ENCODE measurements at places on chromosomes 11 and 22.

DNA sequence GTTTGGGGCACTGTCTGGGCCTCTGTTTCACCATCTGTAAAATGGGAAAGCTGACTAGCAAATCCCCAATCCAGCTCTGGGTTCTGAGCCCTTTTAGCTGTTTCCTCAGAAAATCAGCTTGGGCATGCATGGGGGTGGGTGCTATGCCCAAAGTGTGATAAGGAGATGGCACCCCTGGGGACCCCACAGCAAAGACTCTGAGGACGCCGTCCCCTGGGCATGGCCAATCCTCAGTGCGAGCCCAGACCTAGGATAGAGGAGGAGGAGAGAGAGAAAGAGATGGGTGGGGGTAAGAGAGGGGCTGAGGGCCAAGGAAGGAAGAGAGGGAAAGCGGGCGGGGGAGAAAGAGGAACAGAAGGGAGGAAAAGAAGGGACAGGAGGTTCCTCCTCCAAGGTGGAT, 31.8 kb downstream of the TPBGL start:
- no peak for DNase-seq

GRCh38 chr22:37336579-37336978, 54.3 kb downstream of the CYTH4 start:
- DNase-seq: no peak

- no peak for DNase-seq
Observed at GRCh38 chr22:44225812-44226211, 45.1 kb downstream of the PARVG start.

- DNase-seq: no peak
Observed at GRCh38 chr11:35064114-35064800, 74.7 kb upstream of the CD44 start.

- DNase-seq: peak; percentile 96
Observed at GRCh38 chr22:30485362-30485988, 13.7 kb upstream of the SEC14L3 start.

- no peak for DNase-seq
Observed at GRCh38 chr11:36976741-36977140, 378.7 kb upstream of the RAG2 start.

DNA sequence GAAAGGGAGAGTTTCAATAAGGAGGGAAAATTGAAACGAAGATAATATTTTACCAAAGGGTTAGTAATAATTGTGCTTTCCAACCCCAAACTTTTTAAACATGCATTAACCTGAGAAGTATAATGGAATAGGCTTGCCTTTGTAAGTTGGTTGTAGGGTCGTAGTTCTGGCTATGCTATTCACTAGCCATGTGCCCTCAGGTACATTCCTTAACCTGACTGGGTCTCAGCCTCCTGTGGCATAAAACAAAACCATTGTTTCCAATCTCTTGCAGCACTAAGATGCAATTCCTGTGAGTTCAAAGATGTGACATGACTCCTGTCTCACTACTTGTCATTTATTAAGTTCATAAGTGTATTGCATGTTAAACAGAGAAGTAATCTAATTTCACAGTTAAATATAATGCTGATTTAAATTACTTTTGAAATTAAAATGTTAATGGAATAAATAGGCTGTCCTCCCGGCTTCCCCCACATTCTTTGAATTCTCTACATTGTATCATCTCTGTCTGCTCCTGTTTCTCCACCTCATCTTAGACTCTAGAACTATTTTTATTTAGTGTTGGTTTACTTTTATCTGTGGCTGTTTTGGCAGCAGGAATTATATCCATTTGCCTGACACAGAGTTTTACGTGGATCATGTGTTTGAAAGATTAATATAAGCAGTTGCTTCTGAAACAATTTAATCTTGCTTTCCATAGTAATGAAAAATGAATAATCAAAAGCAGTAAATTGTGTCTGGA, 216.3 kb downstream of the FAT3 start:
- no peak for DNase-seq

DNA sequence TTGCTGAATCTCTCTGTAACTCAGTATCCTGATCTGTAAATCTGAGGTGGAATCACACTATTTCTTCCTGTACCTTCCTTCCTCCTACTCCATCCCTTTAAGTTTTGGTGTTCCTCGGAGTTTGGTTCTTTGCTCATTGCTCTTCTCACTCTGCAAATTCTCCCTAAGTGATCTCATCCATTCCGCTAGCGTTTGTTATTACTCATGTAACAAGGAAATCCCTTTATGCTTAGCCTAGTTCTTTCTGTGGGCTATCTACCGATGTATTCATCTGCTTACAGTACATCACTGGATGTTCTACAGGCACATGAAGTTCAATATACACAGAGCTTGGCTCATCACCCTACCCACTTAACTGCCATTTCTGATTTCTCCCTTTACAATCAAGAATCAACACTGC, 1.6 kb upstream of the CEP295 start:
- DNase-seq: no peak

GRCh38 chr22:25627271-25627852, 62.9 kb downstream of the GRK3 start:
- DNase-seq: no peak

- no peak for DNase-seq
Observed at GRCh38 chr11:33018840-33019239, 3.2 kb downstream of the DEPDC7 start.

DNA sequence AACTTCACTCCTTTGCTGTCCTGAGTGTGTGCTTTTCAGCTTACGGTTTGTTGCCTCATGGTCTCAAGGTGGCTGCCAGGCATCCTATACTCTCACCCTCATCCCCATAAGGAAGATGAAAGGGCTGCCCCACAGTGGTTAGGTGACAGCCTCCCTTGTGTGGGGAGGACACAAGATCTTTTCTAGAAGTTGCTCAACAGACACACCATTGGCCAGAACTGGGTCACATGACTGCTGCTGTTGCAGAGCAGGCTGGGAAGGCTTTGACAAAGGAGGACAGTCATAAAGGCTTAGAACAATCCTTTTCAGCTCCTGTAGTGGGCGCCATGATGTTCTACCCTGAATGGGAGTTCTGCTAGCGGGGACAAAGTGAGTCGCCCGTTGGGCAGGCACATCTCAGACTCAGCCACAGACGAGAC, 69.7 kb upstream of the RASD2 start:
- DNase-seq: no peak

- DNase-seq: no peak
Observed at GRCh38 chr11:2992997-2993325, 832 bp upstream of the NAP1L4 start.

DNA sequence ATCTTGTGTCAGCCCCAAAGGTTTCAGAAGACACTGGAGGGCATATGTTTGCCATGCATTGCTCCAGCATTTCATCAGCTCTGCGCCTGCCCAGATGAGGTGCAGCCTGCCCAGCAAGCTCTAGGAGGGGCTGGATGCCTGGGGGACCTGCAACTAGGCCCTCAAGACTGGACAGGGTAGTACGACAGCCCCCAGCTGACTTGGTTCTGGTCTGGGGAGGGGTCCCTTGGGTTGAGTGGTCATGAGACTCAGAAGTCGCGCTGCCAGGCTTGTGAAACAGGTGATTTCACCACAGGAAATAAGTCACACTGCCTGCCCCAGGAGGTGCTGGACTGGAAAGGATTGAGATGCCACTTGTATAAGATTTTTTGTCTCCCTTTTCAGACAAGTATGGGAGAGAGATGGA, 23.4 kb downstream of the TPBGL start:
- no peak for DNase-seq

DNA sequence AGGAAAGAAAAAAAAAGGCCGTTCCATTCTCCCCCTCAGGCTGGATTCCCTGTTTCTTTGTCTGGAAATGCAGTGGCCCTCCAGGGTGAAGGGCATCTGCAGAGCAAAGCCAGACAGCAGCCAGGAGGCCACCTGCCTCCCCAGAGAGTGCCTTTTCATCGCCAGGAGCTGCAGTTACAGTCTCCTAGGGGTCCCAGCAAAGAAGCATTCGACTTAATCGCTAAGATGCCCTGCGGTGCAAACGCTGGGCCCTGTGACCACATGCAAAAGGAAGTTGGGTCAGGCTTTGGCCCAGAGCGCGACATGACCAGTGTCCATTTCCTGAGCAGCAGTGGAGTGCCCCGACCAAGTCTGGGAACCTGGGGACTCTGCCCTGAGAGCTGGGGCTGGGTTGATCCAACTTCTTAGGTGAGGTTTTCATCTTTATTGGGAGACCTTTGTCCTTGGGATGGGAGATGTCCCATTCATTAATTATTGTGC, 304.6 kb downstream of the OPCML start:
- DNase-seq: no peak

DNA sequence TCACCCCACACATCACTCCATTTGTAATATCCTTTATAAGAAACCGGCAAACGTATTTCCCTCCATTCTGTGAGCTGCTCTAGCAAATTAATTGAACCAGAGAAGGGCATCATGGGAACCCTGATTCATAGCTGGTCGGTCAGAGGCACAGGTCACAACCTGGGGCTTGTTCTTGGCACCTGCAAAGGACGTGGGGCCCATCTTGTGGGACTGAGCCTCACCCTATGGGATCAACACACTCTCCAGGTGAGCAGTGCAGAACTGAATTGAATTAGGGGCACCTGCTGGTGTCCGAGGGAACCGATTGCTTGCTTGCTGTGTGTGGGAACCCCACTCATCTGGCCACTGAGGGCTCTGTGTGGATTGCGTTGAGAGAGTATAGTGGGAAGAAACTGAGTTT, 145.3 kb downstream of the CTTN start:
- DNase-seq: no peak

- peak; percentile 15 for DNase-seq
Observed at GRCh38 chr11:60251485-60252212, 8.7 kb upstream of the MS4A4E start.

DNA sequence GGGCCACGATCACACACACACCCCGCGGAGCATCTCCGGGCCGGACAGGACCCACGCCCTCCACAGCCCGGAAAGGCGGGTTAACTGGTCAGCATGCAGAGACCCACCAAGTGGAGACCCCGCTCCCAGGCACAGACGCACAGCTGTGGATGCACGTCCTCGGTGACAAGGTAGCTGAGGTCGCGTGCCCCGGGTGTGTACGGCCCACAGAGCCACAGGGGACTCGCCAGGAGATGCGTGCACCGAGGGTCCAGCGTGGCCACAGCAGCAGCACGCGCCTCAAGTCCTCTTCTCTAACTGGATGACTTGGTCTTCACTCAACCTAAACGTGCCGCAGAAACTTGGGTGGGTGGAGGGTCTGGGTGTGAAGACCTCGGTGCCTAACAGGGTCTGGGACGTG, 5.5 kb downstream of the H19 start:
- no peak for DNase-seq

GRCh38 chr22:29727131-29727523, 7.3 kb downstream of the CABP7 start:
- DNase-seq: peak; percentile 79

DNA sequence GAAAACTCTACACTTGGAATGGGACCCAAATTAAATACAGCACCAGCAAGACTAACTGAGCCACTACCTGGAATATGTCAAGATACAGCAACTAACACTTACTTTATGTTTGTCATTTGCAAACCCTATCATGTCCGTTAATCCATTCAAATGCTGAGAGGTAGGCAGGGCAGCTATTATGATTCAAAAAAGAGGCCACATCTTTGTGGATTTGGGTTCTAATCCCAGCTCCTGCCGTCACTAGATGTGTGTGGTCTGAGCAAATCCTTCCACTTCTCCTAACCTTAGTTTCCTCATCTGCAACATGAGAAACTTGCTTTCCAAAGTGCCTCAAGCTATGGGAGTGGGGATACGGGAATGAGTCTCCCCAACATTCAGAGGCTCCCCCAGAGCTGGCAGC, 24.2 kb downstream of the FLI1 start:
- no peak for DNase-seq

- DNase-seq: peak; percentile 90
Observed at GRCh38 chr22:49992921-49993648, 19.5 kb downstream of the IL17REL start.

DNA sequence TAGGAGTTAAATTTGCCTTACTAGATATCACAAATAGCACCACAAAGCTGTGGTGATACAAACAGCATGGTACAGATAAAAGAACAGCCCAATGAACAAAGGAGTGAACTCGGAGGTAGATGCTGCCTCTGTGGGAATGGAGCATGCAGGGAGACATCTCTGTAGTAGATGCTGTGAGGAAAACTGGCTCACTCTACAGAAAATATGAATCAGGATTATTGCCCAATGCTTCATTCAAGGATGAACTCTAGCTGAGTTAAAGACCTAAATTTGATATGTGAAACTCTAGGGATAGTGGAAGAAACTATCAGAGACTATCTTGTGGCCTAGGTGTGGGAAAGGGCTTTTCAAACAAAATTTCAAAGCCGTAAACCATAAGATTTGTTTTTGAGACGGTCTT, 15.3 kb upstream of the CAPN5 start:
- DNase-seq: no peak

- DNase-seq: no peak
Observed at GRCh38 chr11:2440646-2441045, 3.7 kb downstream of the TRPM5 start.

DNA sequence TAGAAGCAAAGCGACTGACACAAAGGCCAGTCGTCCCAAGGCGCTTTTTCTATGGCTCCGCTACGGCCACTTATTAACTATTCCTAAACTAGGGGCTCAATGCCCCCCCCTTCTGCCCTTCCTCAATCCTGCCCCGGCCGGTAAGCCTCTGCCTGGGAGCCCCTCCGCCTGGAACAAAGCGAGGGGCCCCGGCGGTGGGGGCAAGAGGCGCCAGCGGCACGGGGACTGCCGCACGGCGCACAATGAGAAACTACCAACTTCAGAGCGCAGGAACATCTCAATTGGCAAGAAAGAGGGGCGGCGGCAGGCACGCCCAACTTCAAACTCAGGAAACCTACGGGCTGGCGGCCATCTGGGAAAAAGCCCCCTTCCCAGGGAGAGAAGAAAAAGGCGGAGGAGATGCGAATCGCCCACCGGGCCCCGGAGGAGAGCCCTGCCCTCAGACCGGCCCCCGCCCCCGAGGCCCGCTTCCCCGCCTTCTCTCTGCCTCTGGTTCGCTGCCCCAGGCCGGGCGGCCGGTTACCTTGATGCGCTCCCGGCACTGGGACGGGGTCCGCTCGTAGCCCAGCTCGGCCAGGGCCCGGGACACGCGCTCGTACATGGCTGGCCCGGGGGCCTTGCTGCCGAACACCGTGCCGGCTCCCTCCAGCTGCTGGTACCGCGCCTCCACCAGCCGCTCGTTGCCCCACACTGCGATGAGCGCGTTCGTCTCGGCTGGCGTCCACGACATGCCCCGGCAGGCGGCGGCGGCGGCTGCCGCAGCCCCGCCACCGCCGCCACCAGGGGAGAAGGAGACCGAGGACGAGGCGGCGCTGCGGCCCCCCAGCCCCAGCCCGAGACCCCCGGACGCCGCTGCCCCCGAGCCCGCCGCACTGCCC, 619 bp downstream of the MSANTD2 start:
- peak; percentile 68 for DNase-seq

GRCh38 chr11:7910286-7910788, 20.7 kb downstream of the OR10A6 start:
- no peak for DNase-seq

All from GM13976 (cell line).